ENCODE measurements at places on chromosomes 7 and 10.

DNA sequence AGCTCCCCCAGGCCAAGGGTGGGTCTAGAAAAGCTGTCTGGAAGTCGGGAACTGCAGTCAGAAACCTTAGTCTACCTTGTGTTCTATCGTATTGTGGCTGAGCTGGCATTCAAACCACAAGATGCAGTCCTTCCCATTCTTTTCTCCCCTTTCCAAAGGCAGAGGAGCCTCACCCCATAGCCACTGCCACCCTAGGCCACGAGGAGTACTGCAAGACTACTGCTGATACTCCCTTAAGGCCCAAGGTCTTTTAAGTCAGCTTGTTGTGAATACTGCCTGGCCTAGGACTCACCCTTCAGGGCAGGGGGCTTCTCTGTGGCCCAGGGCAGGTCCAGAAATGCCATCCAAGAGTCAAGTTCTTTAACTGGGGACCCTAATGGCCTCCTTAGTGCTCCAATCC, 214.5 kb upstream of the CNTNAP2 start:
- DNase-seq = no peak

GRCh38 chr7:5549096-5549763, 125.6 kb upstream of the TNRC18 start:
- DNase-seq = peak; percentile 98

DNA sequence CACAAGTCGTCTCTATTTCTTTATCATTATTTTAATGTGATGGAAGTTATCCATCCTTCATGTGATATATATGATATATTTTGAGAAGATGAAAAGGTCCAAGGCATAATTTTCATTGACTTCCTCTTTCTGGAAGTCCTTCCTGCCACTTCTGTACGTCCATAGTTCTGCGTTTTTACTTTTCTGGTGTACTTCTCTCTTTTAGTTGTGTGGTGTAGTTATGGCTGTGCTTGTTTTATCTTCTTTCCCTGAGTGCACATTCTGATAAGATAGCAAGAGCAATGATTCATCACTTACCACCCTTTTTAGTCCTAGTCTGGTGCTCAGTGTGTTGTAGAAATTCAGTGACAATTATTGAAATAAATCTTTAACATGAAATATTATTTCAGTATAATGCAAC, 231.3 kb upstream of the FERD3L start:
- no peak for DNase-seq

- DNase-seq = no peak
These were observed 113.3 kb downstream of the FANK1 start for GRCh38 chr10:126009650-126010049.

DNA sequence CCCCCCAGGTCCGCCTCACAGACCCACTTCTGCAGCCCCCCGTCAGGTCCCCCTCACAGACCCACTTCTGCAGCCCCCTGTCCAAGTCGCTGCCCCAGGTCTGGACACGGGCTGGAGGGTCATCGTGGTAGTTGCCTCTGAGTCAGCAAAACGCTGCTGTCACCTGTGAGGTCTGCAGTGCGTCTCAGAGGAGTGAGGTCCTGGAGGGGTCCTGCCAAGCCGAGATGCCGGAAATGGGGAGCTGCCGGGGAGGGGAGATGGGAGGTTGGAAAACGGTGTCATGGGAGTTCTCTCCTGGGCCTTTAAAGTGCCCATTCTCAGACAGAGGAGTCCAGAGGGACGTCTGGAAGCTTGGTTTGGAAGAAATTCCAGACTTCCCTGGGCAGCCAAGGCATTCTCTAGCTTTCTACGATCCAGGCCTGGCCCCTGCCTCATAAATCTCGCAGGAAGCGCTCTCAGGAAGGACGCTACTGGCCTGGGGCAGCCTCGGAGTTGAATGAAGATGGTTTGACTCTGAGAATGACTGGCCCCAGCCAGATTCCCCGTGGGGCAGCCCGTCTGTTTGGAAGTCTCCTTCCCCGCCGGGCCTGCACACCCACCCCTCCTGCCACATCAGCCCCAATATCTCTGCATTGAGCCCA, 38.7 kb downstream of the CALML3 start:
- DNase-seq = peak; percentile 77

Measured in ELR (cell line).